ENCODE measurements at places on chromosomes 5 and 9. TPM values are rescaled to one million over a fixed set of nuclear protein-coding genes. Genes with fewer than 3 reads are reported as not detected.

DNA sequence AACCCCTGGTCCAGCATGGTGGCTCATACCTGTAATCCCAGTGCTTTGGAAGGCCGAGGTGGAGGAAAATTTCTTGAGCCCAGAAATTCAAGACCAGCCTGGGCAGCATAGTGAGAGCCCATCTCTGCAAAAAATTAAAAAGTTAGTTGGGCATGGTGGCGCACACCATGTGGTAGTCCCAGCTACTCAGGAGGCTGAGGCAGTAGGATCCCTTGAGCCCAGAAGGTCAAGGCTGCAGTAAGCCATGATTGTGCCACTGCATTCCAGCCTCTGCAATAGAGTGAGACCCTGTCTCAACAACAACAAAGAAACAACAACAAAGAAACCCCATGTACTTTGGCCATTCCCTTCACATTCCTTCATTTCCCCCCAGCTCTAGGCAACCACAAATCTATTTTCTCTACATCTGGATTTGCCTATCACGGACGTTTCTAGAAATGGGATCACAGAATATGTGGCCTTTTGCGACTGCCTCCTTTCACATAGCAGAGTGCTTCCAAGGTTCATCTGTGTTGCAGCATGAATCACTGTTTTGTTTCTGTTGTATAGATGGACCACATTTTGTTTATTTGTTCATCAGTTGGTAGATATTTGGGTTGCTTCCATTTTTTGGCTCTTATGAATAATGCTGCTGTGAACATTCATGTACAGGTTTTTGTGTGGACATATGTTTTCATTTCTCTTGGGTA, 17.9 kb downstream of the MIGA2 start:
- no peak for DNase-seq

- no peak for DNase-seq
These were observed 93.8 kb upstream of the FAM120A start for GRCh38 chr9:93357649-93358048.

DNA sequence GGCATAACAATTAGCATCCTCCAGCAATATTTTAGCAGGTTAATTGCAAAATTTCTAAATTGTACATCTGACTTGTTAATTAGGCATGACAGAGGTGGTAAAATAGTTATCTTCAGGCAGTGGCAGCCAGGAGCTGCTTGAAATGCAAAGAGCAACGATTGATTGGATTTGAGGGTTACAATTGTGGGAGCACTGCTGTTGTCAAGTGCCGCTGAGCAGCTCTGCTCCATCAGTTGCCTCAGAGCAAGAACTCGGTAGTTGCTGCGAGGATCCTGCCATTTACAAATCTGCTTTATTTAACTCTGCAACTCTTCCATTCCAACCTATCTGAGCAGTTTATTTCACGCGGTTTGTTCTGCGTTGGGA, 12.6 kb downstream of the PBX3 start:
- DNase-seq: no peak

The C5orf46 gene
- total RNA-seq: 0.21 TPM

The PCDHB10 gene
- total RNA-seq: 0.33 TPM

The DCANP1 gene
- not detected for total RNA-seq

The CCL19 gene
- not detected for total RNA-seq

The BRD3 gene
- total RNA-seq: 10.0 TPM

The ADAMTS13 gene
- total RNA-seq: 0.53 TPM

The ARL14EPL gene
- 0.39 TPM for total RNA-seq

The PCSK1 gene
- 3.4 TPM for total RNA-seq

- DNase-seq: no peak
These were observed 6.5 kb downstream of the FAM240B start for GRCh38 chr9:38713426-38713825.

The PCDHB13 gene
- total RNA-seq: 0.33 TPM

- no peak for DNase-seq
These were observed 16.7 kb downstream of the SLC28A3 start for GRCh38 chr9:84323858-84324257.

- DNase-seq: no peak
These were observed 148.5 kb downstream of the SGCD start for GRCh38 chr5:156475182-156476157.

DNA sequence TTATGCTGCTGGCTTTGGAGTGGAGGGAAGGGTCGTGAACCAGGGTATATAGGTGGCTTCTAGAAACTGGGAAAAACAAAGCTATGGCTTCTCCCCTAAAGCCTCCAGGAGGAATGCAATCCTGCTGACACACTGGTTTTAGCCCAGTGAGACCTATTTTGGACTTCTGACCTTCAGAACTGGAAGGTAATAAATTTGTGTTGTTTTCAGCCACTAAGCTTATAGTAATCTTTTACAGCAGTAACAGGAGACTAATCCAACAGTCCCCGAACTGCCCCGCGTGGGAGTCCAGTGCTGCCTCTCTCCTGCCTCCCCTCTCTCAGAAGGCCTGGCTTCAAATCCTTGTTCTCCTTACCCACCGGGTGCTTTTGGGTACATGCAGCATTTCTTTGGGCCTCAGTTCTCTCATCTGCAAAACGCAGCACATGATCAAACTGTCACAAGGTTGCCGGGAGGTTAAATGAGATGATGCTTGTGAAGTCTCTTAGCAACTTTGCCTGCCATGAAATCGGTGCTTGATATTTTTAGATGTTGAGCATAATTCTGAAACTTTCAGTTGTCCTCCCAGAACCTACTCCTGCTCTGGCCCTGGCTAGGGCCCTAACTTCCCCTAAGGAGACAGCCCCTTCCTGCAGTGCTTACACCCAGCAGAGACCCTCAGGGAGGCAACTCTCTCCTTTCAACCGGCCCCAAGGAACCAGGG, 127.3 kb upstream of the BOD1 start:
- DNase-seq: no peak

The PCDHGA8 gene
- 0.46 TPM for total RNA-seq

The PCDHA13 gene
- total RNA-seq: under 0.01 TPM

GRCh38 chr5:59272809-59273427, 620.6 kb downstream of the PDE4D start:
- no peak for DNase-seq

GRCh38 chr9:99118782-99119466, 14.0 kb downstream of the TGFBR1 start:
- no peak for DNase-seq

- DNase-seq: no peak
These were observed 596 bp upstream of the CDC37L1 start for GRCh38 chr9:4678679-4679267.

DNA sequence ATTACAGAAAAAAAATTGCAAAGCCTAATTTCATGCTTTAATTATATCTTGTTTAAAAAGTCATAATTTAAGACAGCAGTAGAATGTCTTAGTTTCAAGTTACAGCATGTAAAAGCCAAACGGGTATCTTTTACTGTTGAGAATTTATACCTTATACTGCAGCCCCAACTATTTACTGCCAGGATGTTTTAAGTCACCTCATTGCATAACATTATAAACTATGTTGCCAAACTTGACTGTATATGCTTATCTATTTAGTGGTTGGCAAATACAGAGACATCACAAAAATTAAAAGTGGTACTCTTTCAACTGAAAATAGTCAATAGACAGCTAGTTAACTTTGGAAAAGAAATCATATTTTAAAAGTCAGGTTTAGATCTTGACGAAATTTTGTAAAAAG, 119.5 kb downstream of the EDIL3 start:
- DNase-seq: no peak

The IFNE gene
- 0.92 TPM for total RNA-seq

DNA sequence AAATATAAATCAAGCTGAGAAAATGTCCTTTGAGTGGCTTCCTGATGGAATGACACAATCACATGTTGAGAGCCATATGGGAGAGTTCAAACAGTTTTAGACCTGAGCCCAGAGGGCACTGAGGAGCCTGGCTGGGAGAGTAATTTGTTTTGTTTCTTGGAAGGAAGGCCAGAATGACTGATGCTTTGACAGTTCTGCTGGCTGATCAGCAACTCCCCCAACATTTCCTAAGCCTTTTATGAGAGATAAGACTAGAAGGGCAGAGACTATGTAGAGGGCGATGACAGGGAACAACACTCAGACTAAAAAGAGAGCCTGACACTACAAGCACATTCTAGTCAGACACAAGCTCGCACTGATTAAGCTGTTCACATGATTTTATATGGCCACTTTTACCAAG, 169.2 kb downstream of the COX7C start:
- DNase-seq: no peak

The AJM1 gene
- 0.66 TPM for total RNA-seq

The S1PR3 gene
- 22.4 TPM for total RNA-seq

The FRRS1L gene
- total RNA-seq: not detected

The FCN1 gene
- not detected for total RNA-seq

The RANBP17 gene
- 6.9 TPM for total RNA-seq

DNA sequence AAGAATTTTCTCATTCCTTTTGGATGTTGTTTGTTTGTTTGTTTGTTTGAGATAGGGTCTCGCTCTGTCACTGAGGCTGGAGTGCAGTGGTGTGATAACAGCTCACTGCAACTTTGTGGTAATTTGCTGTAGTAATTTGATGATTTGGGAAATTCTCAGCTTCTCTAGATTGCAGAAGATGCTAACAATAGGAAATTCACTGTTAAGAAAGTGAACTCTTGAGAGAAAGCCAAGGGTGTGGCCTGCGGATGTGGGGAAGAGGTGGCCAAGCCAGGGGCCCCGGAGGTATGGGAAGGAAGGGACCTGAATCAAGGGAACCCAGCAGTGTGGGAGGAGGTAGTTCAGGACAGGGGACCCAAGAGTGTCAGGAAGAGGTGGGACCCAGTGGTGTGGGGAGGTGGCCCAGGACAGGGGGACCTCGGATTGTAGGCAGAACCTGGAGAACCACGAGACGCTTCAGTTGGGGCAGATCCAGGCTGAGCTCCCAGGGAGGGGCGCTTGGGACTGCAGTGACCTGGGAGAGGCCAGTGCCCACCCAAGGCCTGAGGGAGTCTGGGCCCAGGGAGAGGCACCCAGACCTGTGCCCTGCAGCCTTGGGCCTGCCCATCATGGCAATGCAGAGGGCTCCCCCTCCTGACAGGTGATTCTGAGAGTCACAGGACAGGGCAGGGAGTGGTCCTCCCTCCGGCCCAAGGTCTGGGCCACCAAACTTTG, 5.6 kb upstream of the LCN2 start:
- no peak for DNase-seq

The RALGPS1 gene
- 3.1 TPM for total RNA-seq

- no peak for DNase-seq
These were observed 2.2 kb upstream of the LCN6 start for GRCh38 chr9:136750526-136750925.

- no peak for DNase-seq
These were observed 14.2 kb downstream of the NANS start for GRCh38 chr9:98070704-98071103.
